ENCODE measurements at places on chromosomes 6 and 20. TPM values are rescaled to one million over a fixed set of nuclear protein-coding genes. Genes with fewer than 3 reads are reported as not detected.

- peaks cover 5% of the 10 kb centered on the region for H3K4me1 ChIP-seq
- peak; percentile 57 for DNase-seq
- H3K27me3 ChIP-seq: peaks cover 61% of the 10 kb centered on the region
- no peak overlapping the region for H3K4me3 ChIP-seq
- H3K36me3 ChIP-seq: no peaks in the 10 kb centered on the region
Observed at GRCh38 chr6:87897663-87898062, 150.0 kb upstream of the SPACA1 start.

- peaks cover 25% of the 10 kb centered on the region for H3K36me3 ChIP-seq
- H3K4me1 ChIP-seq: peaks cover 24% of the 10 kb centered on the region
- H3K4me3 ChIP-seq: peak overlapping the region; percentile 93
- no peaks in the 10 kb centered on the region for H3K27me3 ChIP-seq
- peak overlapping the region; percentile 74 for H3K27ac ChIP-seq
Observed at GRCh38 chr20:25247000-25247517, 826 bp upstream of the PYGB start.

DNA sequence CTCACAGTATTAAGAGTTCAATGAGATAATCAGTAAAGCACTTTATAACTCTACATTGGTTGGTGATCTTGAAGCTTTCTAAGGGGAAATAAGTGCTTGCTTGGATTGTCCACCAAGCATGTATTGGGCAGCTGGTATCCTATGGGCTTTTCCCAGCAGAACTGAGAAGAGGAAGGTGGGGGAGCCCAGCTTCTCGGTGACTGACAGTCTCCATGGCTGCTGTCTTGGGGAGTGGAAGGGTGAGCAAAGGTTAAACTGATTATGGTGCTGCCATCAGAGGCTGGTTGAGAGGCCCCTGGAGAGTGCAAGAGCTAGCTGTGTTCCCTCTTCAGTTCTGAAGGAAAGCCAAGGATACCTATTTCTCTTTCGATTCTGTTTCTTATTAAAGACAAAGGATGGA lies 35.5 kb upstream of the ADTRP start:
- no peak for DNase-seq
- no peaks in the 10 kb centered on the region for H3K36me3 ChIP-seq
- no peak overlapping the region for H3K27ac ChIP-seq

DNA sequence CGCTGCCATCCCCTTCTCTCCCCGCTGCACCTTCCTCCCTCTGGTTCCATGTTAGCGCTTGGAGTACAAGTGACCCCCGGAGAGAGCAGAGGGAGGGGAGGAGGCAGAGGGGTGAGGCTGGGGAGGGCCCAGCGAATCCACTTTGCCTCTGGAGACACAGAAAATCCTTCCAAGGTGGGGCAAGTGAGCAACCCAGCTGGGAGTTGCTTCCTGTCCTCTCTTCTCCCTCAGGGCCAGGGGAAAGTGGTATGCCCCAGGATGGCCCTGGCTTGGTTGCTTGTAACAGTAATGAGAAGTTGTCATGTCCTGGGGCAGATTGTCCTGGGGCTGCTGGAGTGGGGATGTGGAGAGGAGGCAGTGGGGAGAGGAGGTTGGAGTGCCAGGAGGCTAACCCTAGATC lies 691 bp upstream of the ANGPT4 start:
- no peak overlapping the region for H3K4me3 ChIP-seq
- H3K27me3 ChIP-seq: peaks cover 34% of the 10 kb centered on the region
- no peak overlapping the region for H3K27ac ChIP-seq
- H3K36me3 ChIP-seq: no peaks in the 10 kb centered on the region
- peaks cover 6% of the 10 kb centered on the region for H3K4me1 ChIP-seq

DNA sequence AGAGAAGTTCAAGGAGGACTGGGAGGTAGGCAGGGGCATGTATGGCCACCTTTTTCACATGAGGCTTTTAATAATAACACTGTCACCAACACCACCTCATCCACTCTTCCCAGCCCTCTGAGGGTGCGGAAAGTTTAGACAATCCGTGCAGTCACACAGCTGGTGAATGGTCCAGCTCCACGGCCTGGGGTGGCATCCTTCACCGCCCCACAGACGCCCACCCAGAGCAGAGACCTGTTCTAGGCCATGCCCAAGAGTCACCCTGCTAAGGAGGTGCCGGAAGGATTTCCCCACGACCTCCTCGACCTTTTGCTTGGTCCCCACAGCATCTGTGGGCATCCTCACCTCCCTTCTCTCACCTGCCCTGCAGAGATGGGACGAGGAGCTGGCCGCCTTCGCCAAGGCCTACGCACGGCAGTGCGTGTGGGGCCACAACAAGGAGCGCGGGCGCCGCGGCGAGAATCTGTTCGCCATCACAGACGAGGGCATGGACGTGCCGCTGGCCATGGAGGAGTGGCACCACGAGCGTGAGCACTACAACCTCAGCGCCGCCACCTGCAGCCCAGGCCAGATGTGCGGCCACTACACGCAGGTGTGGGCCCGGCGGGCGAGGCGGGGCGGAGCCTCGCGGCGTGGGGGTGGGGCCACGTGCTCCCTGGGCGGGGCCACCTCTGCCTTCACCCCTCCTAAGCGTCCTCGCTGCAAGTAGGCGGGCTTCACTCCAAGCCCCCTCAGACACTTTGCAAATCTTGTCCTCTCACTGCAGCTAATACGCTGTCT lies 4.4 kb downstream of the PI16 start:
- no peak for DNase-seq
- no peak overlapping the region for H3K4me3 ChIP-seq
- no peak overlapping the region for H3K27ac ChIP-seq

- no peak for DNase-seq
- H3K4me1 ChIP-seq: peaks cover 15% of the 10 kb centered on the region
- H3K4me3 ChIP-seq: no peak overlapping the region
Observed at GRCh38 chr6:155150967-155151671, 112.7 kb upstream of the CLDN20 start.

DNA sequence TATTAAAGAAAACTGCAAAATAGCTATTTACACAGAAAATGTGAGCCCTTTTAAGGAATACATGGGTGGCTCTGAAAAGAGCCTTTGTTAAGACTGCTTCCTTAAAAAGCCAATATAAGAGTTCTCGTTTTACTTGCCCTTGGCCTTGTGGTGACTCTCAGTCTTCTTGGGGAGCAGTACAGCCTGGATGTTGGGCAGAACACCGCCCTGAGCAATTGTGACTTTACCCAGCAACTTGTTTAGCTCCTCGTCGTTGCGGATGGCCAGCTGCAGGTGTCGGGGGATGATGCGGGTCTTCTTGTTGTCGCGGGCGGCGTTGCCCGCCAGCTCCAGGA lies 111.5 kb downstream of the HFE start:
- H3K36me3 ChIP-seq: peaks cover 26% of the 10 kb centered on the region
- H3K27me3 ChIP-seq: no peaks in the 10 kb centered on the region
- peak overlapping the region; percentile 96 for H3K27ac ChIP-seq

DNA sequence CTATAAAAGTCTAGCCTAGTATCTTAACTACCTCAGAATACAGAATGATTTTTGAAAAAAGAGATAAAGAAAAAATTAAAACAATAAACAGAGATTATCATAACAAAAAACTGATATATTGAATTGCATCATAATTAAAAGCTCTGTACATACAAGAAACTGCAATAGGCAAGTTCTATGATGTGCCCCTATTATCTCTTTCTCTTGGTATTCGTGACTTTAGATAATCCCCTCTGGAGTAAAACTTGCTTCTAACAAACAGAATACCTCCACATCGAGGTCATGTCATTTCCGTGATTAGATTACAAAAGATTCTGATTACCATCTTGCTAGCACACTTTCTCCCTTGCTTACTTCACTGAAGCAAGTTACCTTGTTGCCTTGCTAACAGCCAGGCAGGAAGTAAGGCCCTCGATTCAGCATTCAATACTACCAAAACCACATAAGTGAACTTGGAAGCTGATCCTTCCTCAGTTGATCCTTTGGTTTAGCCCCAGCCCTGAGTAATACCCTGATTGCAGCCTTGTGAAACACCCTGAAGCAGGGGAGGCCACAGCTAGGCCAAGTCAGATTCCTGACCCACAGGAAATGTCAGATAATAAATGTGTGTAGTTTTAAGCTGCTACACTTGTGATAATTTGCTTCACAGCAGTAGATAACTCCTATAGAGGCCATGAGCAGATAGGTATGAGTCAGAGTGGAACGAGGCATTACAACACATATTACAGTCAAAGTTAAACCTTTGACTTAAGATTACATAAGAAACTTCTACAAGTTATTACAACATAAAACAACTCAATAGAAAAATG lies 53.7 kb upstream of the TMX4 start:
- H3K27me3 ChIP-seq: no peaks in the 10 kb centered on the region
- no peak overlapping the region for H3K4me3 ChIP-seq
- peak; percentile 83 for DNase-seq
- peak overlapping the region; percentile 72 for H3K27ac ChIP-seq
- peaks cover 18% of the 10 kb centered on the region for H3K4me1 ChIP-seq

GRCh38 chr6:169189686-169190085 lies 64.0 kb downstream of the THBS2 start:
- H3K4me3 ChIP-seq: no peak overlapping the region
- H3K27ac ChIP-seq: no peak overlapping the region

DNA sequence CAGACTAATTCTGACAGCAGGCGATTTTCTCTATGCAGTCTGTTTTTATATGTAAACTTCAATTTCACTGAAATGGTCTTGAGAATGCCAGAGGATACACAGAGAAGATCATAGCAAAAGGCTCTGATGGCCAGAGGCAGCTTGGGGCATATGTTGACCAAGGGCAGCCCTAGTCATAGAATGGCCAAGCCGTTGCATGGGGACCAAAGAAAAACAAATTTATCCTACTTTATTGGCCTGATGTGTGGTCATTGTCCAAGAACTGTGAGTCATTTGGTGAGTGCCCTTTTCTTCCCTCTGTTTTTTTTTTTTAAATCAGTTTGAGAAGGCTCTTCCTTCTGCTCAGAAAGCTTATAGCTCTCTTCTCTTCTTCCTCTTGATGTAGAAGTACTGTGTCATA lies 5.8 kb downstream of the HDGFL1 start:
- no peak overlapping the region for H3K4me3 ChIP-seq
- H3K27me3 ChIP-seq: no peaks in the 10 kb centered on the region
- no peak for DNase-seq
- no peaks in the 10 kb centered on the region for H3K36me3 ChIP-seq
- no peak overlapping the region for H3K27ac ChIP-seq

- peaks cover 5% of the 10 kb centered on the region for H3K36me3 ChIP-seq
- no peaks in the 10 kb centered on the region for H3K4me1 ChIP-seq
- DNase-seq: no peak
- H3K4me3 ChIP-seq: no peak overlapping the region
Observed at GRCh38 chr20:12211361-12211760, 293.7 kb downstream of the BTBD3 start.

DNA sequence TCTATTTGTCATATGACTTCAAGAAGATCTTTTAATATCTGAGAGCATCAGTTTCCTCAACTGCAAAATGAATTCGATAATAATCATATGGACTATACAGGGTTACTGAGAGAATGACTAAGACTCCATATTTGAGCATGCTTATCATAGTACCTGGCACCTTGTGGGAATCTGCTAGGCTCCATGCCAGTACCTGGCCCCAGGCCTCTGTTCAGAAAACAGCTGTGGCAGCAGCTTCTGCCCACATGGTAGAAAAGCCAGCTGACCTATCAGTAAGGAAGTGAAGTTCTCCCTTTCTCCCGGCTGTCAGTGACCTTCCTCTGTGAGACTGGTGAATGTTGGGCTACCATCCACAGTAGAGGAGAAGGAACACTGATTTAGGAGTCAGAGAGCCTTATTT lies 574.9 kb upstream of the CHD6 start:
- no peaks in the 10 kb centered on the region for H3K36me3 ChIP-seq
- H3K4me1 ChIP-seq: no peaks in the 10 kb centered on the region
- H3K4me3 ChIP-seq: no peak overlapping the region
- no peak overlapping the region for H3K27ac ChIP-seq

DNA sequence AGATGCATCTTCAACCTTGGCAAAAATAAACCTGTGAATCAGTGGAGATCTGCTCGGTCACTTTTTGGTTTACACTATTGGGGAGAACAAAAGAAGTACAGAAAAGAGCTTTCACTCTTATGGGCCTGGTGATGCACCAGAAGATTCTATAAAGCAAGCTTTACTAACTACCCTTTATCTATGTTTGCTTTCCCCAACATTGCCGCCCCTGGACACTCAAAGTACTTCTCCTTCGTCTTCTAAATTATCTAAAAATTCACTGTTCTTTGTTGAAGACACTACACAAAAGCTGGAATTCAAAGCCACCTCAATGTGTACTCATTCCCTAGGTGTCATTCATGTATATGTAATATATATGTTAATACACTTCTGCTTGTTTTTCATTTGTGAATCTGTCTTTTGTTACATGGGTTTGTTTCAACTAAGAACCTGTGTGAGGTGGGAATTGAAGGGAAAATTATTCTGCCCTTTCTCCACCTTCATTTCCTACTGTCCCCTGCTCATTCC lies 97.9 kb upstream of the BTN3A2 start:
- H3K27me3 ChIP-seq: no peaks in the 10 kb centered on the region
- peaks cover 6% of the 10 kb centered on the region for H3K4me1 ChIP-seq
- H3K27ac ChIP-seq: peak overlapping the region; percentile 14
- no peaks in the 10 kb centered on the region for H3K36me3 ChIP-seq
- H3K4me3 ChIP-seq: no peak overlapping the region

- H3K4me1 ChIP-seq: no peaks in the 10 kb centered on the region
- no peak for DNase-seq
- no peaks in the 10 kb centered on the region for H3K36me3 ChIP-seq
Observed at GRCh38 chr20:64115171-64115911, 8.0 kb upstream of the NPBWR2 start.

DNA sequence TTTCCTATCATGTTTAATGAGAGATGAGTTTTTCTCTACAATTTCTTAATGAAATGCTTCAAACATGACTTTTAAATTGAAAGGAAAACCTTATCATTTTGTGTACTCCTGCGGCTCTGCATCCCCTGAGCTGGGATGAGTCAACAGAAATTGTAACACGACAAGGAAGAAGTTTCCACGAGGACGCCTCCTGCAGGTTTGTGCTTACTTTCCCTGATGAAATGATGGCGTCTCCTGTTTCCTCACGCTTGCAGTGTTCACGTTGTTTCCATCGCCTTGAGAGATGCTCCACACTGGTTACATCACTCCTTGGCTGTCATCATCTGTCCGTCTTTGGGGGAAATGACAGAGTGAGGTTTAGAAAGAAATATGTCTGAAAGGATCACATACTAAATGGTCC lies 233.7 kb upstream of the ZFP64 start:
- H3K4me1 ChIP-seq: no peaks in the 10 kb centered on the region
- H3K27me3 ChIP-seq: no peaks in the 10 kb centered on the region
- H3K4me3 ChIP-seq: no peak overlapping the region
- no peak overlapping the region for H3K27ac ChIP-seq
- DNase-seq: no peak

GRCh38 chr20:1887321-1887720 lies 7.9 kb upstream of the SIRPA start:
- H3K4me1 ChIP-seq: no peaks in the 10 kb centered on the region
- no peak overlapping the region for H3K27ac ChIP-seq
- no peak for DNase-seq
- H3K36me3 ChIP-seq: peaks cover 5% of the 10 kb centered on the region
- H3K4me3 ChIP-seq: no peak overlapping the region

PGC gene
- not detected for total RNA-seq

CALHM6 gene
- not detected for total RNA-seq

CTCFL gene
- total RNA-seq: not detected

KHDC1L gene
- not detected for total RNA-seq

RBPJL gene
- total RNA-seq: not detected

ZBTB46 gene
- total RNA-seq: 0.63 TPM
